CD4-positive, CD25-positive, alpha-beta regulatory T cell (primary cell): ENCODE measurements at places on chromosomes 7 and 10.

GRCh38 chr10:100303724-100304319 lies 17.3 kb upstream of the BLOC1S2 start:
- peaks cover 9% of the 10 kb centered on the region for H3K27me3 ChIP-seq
- H3K36me3 ChIP-seq: no peaks in the 10 kb centered on the region
- DNase-seq: no peak
- no peak overlapping the region for H3K27ac ChIP-seq
- H3K4me3 ChIP-seq: no peak overlapping the region

DNA sequence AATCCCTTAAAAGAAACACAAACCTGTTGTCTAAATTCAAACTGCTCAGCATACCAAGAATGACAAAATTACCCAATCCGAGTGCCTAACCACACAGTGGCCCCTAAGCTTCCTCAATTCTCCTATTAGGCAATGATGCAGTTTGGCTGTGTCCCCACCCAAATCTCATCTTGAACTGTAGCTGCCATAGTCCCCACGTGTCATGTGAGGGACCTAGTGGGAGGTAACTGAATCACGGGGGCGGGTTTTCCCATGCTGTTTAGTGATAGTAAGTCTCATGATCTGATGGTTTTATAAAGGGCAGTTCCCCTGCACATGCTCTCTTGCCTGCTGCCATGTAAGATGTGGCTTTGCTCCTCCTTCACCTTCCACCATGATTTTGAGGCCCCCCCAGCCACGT lies 21.9 kb downstream of the PSAP start:
- H3K27me3 ChIP-seq: no peaks in the 10 kb centered on the region
- peaks cover 81% of the 10 kb centered on the region for H3K36me3 ChIP-seq
- H3K4me3 ChIP-seq: no peak overlapping the region
- H3K4me1 ChIP-seq: peaks cover 5% of the 10 kb centered on the region
- H3K27ac ChIP-seq: no peak overlapping the region

GRCh38 chr7:98209166-98209920 lies 1.9 kb upstream of the BHLHA15 start:
- no peak for DNase-seq
- H3K27me3 ChIP-seq: no peaks in the 10 kb centered on the region
- H3K36me3 ChIP-seq: peaks cover 26% of the 10 kb centered on the region
- H3K27ac ChIP-seq: no peak overlapping the region
- no peak overlapping the region for H3K4me3 ChIP-seq
- peaks cover 9% of the 10 kb centered on the region for H3K4me1 ChIP-seq

DNA sequence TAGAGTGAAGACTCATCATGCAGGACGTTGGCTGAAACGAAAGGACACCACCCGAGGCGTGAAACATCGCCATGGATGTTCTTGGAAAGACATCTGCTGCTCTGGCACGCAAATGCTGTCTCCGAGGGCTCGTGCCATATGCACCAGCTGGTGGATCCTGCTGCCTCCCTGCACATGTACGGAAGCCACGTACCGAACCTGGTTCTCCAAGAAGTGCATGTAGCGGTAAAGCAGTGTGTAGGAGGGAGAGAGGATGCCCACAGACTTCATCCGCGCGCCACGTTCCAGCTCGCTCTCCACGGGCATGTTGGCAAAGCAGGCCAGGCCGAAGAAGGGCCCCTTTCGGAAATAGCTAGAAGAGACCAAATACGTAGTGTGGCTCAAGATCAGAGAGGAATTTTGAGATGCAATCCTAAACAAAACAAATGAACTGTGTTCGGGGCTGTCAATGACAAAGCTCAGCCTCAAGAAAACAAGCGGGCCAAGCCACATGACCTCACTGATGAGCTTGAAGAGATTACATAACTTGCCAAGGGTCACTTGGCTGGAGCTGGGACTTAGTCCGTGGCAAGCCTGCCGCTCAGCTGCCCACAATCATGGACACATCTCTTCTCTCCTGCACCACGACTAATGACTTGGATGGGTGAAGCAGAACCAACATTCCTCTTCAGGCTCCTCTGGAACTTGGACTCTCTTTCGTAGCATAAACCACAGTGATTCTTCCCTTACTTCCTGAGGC lies 16.5 kb downstream of the DENND11 start:
- no peak overlapping the region for H3K4me3 ChIP-seq
- H3K27me3 ChIP-seq: no peaks in the 10 kb centered on the region
- no peaks in the 10 kb centered on the region for H3K4me1 ChIP-seq

DNA sequence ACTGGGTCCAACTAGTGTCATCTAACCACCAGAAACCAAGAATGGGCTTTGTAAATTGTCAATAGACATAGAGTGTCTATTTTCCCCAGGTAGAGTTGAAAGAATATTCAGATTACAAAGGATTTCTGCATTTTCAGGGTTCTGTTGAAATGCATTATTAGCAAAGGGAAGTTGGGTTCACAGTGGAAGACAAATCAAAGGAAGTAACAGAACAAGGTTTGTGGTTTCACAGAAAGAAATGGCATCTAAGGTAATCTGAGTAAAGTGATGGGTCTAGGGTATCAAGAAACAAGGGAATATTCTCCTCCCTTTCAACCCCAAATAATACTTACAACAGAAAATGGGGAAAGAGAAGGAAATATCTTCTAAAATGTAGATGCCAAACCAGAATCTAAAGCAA lies 25.8 kb downstream of the CEP41 start:
- H3K27ac ChIP-seq: no peak overlapping the region
- no peaks in the 10 kb centered on the region for H3K27me3 ChIP-seq
- DNase-seq: no peak
- H3K4me3 ChIP-seq: no peak overlapping the region
- H3K36me3 ChIP-seq: no peaks in the 10 kb centered on the region
- H3K4me1 ChIP-seq: no peaks in the 10 kb centered on the region
